IPS-NIHi11 (cell line): ENCODE measurements at places on chromosomes 16 and 17.

DNA sequence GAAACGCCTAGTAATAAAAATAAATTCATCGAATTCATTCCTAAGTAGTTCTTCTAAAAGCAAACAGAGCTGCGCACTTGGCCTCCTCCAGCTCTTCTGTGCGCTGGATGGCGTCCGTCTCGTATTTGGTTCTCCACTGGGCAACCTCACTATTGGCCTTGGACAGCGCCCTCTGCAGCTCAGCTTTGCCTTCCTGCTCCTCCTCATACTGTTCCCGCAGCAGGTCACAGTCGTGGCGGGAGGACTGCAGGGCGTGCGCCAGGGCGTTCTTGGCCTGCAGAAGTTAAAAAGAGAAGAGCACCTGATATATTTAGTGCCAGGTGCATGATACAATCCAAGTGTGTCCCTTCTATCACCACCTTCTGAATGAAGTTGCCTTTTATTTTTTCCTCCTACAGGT is 21.8 kb downstream of the MYH3 start:
- no peak for DNase-seq

DNA sequence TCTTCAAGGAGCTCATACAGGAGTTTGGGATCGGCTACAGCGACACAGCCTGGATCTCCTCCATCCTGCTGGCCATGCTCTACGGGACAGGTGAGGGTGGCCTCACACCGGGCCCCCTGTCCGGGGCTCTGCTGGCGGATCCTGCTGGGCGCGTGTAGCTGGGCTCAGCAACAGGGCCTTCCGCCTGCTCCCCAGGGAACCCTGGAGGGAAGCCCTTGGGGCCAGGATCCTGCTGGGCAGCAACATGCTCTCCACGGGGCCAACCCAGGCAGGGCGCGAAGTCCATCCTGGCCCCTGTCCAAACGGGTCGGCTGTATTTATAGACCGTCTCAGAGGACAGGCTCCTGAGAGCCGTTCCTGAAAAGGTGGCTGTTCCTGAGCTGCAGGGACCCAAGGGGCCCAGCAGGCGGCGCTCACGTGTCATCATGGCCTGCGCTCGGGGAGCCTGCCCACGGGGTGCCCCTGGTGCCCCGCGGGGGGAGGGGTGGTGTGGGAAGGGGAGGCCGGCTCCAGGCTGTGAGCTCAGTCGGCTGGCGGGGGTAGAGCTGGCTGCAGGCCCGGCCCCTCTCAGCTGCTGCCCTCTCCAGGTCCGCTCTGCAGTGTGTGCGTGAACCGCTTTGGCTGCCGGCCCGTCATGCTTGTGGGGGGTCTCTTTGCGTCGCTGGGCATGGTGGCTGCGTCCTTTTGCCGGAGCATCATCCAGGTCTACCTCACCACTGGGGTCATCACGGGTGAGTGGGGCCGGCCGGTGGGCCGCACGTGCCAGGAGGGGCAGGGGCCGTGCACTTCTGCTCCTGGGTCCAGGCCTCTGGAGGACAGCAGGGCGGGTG is 7.5 kb downstream of the SLC16A3 start:
- DNase-seq: peak; percentile 87

GRCh38 chr16:81040842-81041241 is 5.2 kb downstream of the ATMIN start:
- DNase-seq: no peak

DNA sequence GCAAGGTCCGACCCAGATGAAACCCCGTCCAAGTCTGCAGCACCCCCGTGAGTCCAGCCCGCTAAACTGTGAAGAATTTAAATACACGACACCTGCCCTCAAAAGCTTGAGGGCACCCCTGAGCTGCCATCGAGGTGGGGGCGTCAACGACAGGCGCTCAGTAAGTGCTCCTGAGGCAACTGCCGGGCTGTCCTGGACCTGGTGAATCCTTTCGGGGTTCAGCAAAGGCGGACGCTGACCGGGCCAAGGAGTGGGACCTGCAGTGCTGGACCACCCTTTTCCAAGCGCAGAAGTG is 512 bp upstream of the ENDOV start:
- DNase-seq: no peak

DNA sequence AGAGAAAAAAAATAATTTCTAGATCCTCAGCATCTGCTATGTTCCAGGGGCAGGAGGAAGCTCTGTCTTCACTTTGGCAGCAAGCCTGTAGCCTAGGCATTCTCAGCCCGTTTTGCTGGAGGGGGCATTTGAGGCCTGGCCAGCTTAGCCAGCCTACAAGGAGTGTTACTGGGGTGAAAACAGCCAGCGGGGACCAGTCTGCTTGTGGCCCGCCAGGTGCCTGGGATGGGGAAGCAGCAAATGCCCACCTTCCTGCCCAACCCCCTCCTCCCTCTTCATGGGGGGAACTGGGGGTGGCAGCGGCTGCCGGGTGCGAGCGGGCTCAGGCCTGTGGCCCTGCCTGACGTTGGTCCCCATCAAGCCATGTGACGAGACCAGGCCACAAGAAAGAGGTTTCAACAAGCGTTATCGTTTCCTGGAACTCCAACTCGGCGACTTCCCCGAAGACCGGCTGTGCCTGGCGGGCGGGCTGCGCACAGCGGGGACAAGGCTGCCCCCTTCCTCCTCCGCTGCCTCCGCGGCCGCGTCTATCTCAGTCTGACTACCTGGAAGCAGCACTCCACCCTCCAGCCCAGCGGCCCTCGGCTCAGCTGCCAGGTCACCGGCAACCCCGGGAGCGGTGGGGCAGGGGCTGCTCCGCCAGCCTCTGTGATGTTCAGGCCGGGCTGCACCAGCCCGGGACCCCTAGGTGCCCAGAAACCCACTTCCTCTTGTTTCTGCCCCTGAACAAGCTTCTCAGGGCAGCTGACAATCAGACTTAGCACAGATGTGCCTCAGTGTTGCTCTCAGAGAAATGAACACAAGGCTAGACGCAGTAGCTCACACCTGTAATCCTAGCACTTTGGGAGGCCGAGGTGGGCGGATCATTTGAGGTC is 22.9 kb downstream of the SOCS1 start:
- peak; percentile 64 for DNase-seq

- no peak for DNase-seq
These were observed 58.3 kb upstream of the CIBAR2 start for GRCh38 chr16:85170590-85171003.

- DNase-seq: no peak
These were observed 148.5 kb upstream of the GSE1 start for GRCh38 chr16:85464383-85465305.
